Right renal cortex interstitium (tissue), 3 donors: ENCODE measurements at places on chromosomes 3 and 15.

DNA sequence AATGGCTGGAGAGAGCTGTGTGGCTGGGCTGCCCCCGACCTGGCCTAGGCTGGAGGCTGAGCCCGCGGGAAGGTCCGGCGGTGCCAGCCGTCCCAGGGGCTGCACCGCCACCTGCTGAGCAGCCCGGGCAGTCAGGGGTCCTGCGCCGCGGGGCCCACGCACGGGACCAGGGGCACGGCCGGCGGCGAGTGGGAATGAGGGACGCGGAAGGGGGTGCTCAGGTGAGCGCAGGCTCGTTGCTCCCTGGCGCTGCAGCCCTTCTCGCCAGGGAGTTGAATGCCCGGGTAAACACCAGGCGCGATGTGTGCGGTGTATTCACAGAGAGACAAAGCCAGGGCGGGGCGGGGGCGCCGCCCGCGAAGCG is 666 bp upstream of the SEMA3F start:
- DNase-seq: no peak

DNA sequence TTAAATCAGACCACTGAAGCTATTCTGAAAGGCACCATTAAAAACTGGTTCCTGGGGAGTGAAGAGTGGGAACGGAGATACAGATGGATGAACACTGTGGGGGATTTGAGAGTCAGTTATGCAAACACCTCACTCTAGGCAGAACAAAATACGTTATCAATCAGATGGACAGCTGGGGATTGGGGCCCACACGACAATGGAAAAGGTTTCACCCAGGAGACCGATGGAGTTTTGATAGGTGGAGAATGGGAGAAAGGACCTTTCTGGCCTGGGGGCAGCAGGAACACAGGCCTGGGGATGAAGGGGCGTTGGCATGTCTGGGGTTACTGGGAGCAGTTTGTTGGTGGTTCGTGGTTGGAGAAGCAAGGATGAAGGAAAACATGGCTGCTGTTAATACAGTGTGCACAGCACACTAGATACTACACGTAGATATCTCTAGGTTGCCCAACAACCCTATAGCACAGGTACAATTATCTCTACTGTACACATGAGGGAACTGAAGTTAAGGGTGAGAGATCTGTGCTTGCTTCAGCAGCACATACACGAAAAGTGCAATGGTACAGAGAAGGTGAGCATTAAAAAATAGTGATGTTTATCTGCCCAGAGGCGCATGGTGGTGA is 16.5 kb downstream of the ST6GAL1 start:
- DNase-seq: no peak

DNA sequence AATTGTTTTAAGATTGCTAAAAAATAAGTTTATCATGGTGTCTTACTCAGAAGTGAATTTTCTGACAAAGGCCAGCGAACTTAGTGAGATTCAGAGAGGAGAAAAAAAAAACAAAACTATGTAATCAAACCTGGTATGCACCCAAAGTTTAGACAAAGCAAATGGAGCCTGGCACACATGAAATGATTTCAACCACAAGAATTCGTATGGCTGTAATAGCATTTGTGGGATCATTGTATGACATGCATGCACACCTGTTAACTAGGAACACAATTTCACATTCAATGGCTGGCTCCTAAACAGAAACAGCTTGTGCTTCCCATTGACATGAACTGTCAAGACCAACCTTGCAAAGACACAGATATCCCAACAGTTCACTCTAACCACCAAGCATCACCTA is 94.6 kb downstream of the ZIC4 start:
- DNase-seq: no peak

- no peak for DNase-seq
These were observed at the start of gene CCDC54 for GRCh38 chr3:107377151-107377550. TSS of gene CCDC54 (plus strand) at chr3:107377439. CDS start at chr3:107377588, 149 bp downstream.

DNA sequence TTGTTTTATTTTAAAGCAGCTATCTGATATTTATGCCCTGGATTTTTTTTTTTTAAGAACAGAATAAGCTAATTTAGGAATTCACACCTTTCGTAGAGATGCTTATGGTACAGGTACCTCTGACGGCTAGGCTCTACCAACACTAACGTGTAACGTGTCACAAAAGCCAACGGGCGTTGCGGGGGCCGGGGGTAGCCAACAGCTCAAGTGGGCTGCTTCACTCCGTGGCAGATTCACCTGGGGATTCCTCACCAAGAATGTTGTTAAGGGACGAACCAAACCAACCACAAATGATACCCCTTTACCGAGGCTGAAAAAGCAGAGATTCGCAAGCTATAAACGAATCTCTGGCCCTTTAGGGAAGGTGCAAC is 1.0 kb downstream of the TMCC1 start:
- DNase-seq: no peak

GRCh38 chr3:56468184-56469106 is at the start of gene ERC2:
TSS of gene ERC2 (minus strand) at chr3:56468467.
- DNase-seq: no peak

- no peak for DNase-seq
These were observed 36.8 kb downstream of the MUC4 start for GRCh38 chr3:195774917-195775316.

GRCh38 chr3:158732856-158733200 is 571 bp upstream of the RARRES1 start:
- DNase-seq: no peak

GRCh38 chr15:62352817-62353216 is 187.7 kb upstream of the C2CD4B start:
- DNase-seq: no peak

- no peak for DNase-seq
These were observed 13.0 kb downstream of the MITF start for GRCh38 chr3:69752241-69752640.

GRCh38 chr3:9347887-9348286 is 15.0 kb upstream of the THUMPD3 start:
- DNase-seq: no peak

- DNase-seq: no peak
These were observed 23.2 kb upstream of the IGSF10 start for GRCh38 chr3:151483961-151484520.

- DNase-seq: no peak
These were observed 11.9 kb upstream of the LEKR1 start for GRCh38 chr3:156814295-156814694.

GRCh38 chr3:197595470-197596185 is 39.9 kb upstream of the BDH1 start:
- no peak for DNase-seq
